ENCODE measurements at places on chromosomes 7 and 10. TPM values are rescaled to one million over a fixed set of nuclear protein-coding genes. Genes with fewer than 3 reads are reported as not detected.

The KIAA1549 gene
- 0.13 TPM for total RNA-seq

The IL15RA gene
- total RNA-seq: 10.1 TPM

DNA sequence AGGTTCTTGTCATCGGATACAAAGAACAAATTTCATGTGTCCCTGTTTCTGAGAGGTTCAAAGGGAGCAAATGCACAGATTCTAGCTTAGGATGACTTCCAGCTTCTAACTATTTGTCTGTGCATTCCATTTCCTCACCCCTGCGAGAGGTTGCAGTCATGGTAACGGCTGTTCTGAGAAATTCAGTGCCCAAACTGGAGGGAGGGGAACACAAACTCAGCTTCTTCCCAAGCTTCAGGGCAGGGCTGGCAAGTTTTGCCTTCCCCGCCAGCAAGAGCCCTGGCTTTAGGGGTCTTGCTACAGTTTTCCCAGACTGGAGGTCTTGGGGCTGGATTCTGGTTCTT, 11.1 kb downstream of the FAS start:
- H3K4me1 ChIP-seq: peaks cover 15% of the 10 kb centered on the region
- no peak overlapping the region for H3K4me3 ChIP-seq
- H3K27ac ChIP-seq: peak overlapping the region; percentile 54
- DNase-seq: no peak
- no peaks in the 10 kb centered on the region for H3K36me3 ChIP-seq

DNA sequence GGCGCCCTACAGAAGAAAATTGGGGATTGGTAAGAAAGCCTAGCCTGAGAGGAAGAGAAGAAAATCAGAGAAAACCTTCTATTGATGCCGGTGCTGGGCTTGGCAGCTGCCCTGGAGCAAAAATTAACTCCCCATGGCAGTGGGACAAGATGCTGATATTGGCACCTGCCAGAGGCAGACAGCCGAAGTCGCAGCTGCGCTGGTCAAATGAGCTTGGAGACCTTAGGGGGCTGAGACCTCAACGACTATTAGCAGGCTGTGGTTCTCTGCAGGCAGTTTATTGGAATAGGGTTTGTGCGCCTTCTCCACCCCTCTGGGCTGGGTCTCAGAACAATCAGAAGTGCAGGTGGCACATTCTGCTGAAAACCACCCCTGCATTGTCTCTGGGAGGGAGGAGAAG, 213.7 kb downstream of the GFRA1 start:
- H3K4me3 ChIP-seq: no peak overlapping the region
- no peaks in the 10 kb centered on the region for H3K27me3 ChIP-seq
- no peak overlapping the region for H3K27ac ChIP-seq
- no peaks in the 10 kb centered on the region for H3K4me1 ChIP-seq
- DNase-seq: no peak
- no peaks in the 10 kb centered on the region for H3K36me3 ChIP-seq

The MUC12 gene
- 0.51 TPM for total RNA-seq

GRCh38 chr10:78657862-78658165, 411.0 kb upstream of the ZMIZ1 start:
- H3K4me3 ChIP-seq: no peak overlapping the region
- no peaks in the 10 kb centered on the region for H3K36me3 ChIP-seq
- DNase-seq: no peak

DNA sequence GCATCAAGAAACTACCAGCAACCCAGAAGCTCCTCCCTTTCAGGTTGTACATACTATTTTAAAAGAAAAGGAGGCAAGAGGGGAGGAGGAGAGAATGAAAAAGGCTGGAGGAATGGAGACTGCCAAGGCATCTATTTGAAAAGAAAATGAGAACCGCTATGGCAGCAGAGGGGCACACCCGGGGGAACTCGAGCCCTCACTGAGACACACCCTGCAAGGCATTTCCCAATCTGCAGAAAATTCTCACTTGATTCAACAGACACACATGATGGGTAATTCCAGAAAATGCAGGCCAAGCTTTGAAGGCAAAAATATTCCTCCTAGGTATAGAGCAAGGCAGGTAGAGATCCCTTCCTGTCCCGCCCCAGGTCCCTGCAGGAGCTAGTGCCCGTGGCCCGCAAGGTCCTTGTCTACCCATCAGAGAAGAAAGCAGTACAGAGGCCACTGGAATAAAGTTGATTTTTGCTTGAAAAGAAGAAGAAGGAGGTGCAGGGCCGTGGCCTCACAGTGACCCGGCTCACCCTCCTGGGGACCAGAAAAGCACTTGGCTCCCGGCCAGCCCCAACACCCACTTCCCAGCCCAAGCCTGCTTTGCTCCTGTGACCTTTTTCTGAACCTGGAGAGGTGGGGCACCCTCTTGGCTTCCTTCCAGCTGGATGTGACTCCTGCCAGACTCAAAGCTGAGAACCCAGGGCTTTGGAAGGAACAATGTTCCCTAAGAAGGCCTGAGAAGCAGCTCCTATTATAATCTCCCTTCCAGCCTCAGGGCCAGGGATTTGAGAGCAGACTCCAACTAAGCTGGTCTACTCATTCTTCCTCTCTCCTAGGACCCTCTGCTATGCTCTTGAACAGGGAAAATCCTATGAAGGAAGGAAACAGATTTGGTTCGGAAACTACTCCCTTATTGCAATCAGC, 6.2 kb upstream of the PIK3CG start:
- H3K27me3 ChIP-seq: no peaks in the 10 kb centered on the region
- no peak overlapping the region for H3K27ac ChIP-seq
- no peaks in the 10 kb centered on the region for H3K36me3 ChIP-seq
- H3K4me1 ChIP-seq: peaks cover 19% of the 10 kb centered on the region

- no peak for DNase-seq
- no peak overlapping the region for H3K4me3 ChIP-seq
- peaks cover 40% of the 10 kb centered on the region for H3K36me3 ChIP-seq
- H3K27me3 ChIP-seq: no peaks in the 10 kb centered on the region
- no peaks in the 10 kb centered on the region for H3K4me1 ChIP-seq
These were observed 65.3 kb downstream of the SEPTIN7 start for GRCh38 chr7:35866186-35866585.

- H3K4me1 ChIP-seq: no peaks in the 10 kb centered on the region
- no peak for DNase-seq
- no peaks in the 10 kb centered on the region for H3K27me3 ChIP-seq
- H3K4me3 ChIP-seq: no peak overlapping the region
- no peak overlapping the region for H3K27ac ChIP-seq
These were observed 75.7 kb upstream of the PTER start for GRCh38 chr10:16361086-16361485.

The LRIT1 gene
- not detected for total RNA-seq

DNA sequence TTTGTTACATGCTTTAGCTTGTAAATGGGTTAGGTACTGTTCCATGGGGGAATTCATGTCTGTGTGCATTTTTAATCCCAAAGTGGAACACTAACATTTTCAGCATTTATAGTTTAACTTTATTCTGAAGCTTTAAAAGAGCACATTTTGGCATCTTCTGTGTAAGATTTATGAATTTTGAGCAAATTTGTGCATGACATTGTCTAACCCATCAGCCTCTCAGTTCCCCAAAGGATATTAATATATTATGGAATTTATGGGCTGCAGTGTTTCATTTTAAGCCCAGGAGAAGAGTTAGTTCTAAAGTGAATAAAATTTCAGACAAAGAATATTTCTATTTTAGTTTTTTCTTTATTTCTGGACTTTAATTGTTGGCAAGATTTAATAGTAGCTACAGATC, 421.4 kb downstream of the PLXDC2 start:
- H3K4me3 ChIP-seq: no peak overlapping the region
- no peaks in the 10 kb centered on the region for H3K4me1 ChIP-seq
- no peaks in the 10 kb centered on the region for H3K36me3 ChIP-seq
- DNase-seq: no peak
- no peak overlapping the region for H3K27ac ChIP-seq
- H3K27me3 ChIP-seq: no peaks in the 10 kb centered on the region

GRCh38 chr10:132538031-132538789, 623 bp downstream of the INPP5A start:
- H3K4me3 ChIP-seq: peak overlapping the region; percentile 72
- peaks cover 55% of the 10 kb centered on the region for H3K4me1 ChIP-seq
- DNase-seq: no peak
- H3K27ac ChIP-seq: peak overlapping the region; percentile 42
- H3K36me3 ChIP-seq: no peaks in the 10 kb centered on the region

DNA sequence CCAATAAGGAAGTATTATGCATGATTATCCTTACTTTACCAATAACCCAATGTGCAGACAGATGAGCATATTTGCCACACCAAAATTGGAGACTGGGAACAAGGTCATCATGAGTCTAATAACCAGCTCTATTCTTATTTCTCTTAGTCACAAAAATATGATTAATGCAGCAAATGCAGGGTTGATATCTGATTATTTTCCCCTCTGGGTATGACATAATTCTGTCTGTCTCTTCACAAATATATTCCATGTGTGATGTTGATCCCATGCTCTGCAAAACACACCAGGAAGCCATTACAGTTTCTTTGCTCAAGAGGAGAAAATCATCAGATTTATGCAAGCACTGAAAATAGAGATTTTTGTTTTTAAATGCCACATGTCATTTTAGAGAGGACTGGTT, 196.5 kb upstream of the DGKB start:
- no peaks in the 10 kb centered on the region for H3K36me3 ChIP-seq
- no peaks in the 10 kb centered on the region for H3K4me1 ChIP-seq
- no peak overlapping the region for H3K27ac ChIP-seq
- no peaks in the 10 kb centered on the region for H3K27me3 ChIP-seq
- no peak for DNase-seq
- H3K4me3 ChIP-seq: no peak overlapping the region

DNA sequence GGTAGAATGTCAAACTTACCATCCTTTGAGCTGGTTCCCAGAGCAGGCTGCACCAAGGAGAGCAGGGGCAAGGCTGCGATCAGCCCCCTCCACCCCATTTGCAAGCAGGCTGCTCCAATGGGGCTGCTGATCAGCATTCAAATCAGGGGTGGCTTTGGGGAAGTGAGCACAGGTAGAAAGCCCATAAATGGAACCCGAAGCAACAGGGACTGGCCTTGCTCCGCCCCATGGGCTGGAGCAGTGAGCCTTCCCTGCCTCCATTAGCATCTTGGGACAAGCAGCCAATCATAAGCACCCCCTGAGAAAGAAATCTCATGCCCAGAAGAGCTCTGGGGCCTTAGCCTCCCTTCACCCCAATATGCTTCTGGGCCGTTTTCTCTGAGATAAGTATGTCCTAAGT, 4.0 kb upstream of the PKD1L1 start:
- H3K4me3 ChIP-seq: no peak overlapping the region
- H3K4me1 ChIP-seq: no peaks in the 10 kb centered on the region
- H3K36me3 ChIP-seq: no peaks in the 10 kb centered on the region
- no peaks in the 10 kb centered on the region for H3K27me3 ChIP-seq
- H3K27ac ChIP-seq: no peak overlapping the region

GRCh38 chr7:36605261-36606051, 118.8 kb downstream of the AOAH start:
- peaks cover 38% of the 10 kb centered on the region for H3K4me1 ChIP-seq
- no peaks in the 10 kb centered on the region for H3K27me3 ChIP-seq
- DNase-seq: no peak
- no peak overlapping the region for H3K4me3 ChIP-seq
- H3K27ac ChIP-seq: no peak overlapping the region
- H3K36me3 ChIP-seq: peaks cover 6% of the 10 kb centered on the region

DNA sequence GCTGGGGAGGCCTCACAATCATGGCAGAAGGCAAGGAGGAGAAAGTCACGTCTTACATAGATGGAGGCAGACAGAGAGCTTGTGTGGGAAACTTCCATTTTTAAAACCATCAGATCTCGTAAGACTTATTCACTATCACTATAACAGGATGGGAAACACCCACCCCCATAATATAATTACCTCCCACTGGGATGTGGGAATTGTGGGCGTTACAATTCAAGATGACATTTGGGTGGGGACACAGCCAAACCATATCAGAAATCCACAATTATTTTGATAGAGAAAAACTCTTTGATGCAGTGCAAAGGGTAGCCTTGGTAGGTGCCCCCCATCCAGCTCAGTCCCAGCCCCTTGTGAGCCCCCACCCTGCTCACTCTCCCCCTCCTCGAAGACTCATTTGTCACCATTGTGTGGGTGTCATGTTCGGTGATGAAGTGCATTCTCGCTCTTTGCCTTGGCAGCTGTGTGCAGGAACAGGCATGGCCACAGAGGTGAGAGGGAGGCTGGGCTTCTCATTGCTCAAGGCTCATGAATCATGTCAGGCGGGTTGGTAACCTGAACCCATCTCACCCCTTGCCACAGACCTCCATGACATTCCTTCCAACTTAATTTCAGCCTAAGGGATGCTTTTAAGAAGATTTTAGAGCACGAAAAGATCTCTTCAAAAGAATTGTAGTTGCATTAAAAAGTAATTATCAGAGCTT, 75.9 kb downstream of the BUB3 start:
- H3K36me3 ChIP-seq: peaks cover 4% of the 10 kb centered on the region
- no peaks in the 10 kb centered on the region for H3K4me1 ChIP-seq
- H3K27me3 ChIP-seq: no peaks in the 10 kb centered on the region
- H3K4me3 ChIP-seq: no peak overlapping the region
- DNase-seq: no peak
- no peak overlapping the region for H3K27ac ChIP-seq

- no peak overlapping the region for H3K27ac ChIP-seq
- no peak overlapping the region for H3K4me3 ChIP-seq
- H3K27me3 ChIP-seq: no peaks in the 10 kb centered on the region
- H3K36me3 ChIP-seq: no peaks in the 10 kb centered on the region
These were observed 36.1 kb downstream of the UBTD1 start for GRCh38 chr10:97534746-97535367.

The OPN1SW gene
- total RNA-seq: not detected

DNA sequence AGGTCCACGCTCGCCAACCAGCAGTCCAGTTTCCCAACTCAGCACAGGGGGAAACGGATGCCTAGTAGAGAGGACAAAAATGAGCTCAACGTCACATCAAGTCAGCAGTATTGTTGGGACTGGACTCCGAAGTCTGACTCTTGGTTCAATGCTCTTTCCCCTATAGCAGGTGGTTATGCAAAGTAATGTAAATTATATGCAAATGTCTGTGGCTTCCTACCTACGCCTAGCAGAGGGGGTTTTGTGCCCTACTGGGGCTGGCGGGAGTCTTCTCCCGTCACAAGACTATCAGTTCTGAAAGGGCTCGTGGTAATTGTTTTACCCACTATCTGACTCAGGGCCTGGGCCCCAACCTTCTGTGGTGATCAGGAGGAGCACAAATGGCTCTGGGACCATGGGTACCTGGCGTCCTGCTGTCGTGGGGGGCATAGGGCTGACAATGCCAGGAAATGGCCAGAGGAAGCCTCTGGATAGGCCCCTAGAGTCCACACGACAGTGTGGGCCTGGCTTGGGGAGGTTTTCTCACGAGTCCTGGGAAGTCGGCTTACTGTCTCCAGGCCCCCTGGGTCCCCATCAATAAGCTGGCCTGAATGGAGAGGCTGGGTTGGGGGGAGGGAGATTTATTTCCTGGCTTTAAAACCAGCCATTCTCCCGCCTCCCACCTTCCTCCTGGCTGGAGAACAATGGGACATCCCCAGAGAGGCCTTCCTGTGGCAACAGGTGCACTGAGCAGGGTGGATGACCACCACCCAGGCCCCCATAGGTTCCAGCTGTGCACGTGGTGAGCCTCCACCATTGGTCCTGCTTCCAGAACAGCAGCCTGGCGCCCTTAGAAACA, 41.8 kb downstream of the UNC5B start:
- H3K4me1 ChIP-seq: no peaks in the 10 kb centered on the region
- H3K27ac ChIP-seq: no peak overlapping the region
- H3K4me3 ChIP-seq: no peak overlapping the region
- no peak for DNase-seq

- no peaks in the 10 kb centered on the region for H3K27me3 ChIP-seq
- H3K27ac ChIP-seq: no peak overlapping the region
- no peak overlapping the region for H3K4me3 ChIP-seq
These were observed 45.5 kb upstream of the ABLIM1 start for GRCh38 chr10:114703377-114704107.
